Astrocyte (in vitro differentiated cells and primary cell): ENCODE measurements at places on chromosomes 11 and 22. TPM values are rescaled to one million over a fixed set of nuclear protein-coding genes. Genes with fewer than 3 reads are reported as not detected.

The OR52H1 gene
- total RNA-seq: not detected in 2 replicates

DNA sequence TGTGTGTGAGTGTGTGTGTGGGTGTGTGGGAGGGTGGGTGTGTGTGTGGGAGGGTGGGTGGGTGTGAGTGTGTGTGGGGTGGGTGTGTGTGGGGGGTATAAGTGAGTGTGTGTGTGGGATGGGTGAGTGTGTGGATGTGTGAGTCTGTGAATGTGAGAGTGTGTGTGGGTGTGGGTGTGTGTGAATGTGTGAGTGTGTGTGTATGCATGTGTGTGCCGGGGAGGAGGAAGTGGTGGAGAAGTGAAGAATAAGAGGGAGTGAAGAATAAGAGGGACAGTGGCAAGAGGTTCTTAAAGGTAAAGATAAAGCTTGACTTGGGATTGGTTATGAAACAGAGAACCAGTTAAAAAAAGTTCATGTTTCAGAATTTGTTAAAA lies 54.0 kb downstream of the PRR5L start:
- H3K4me3 ChIP-seq: no peak overlapping the region
- peaks cover 8% of the 10 kb centered on the region for H3K4me1 ChIP-seq
- H3K27me3 ChIP-seq: no peaks in the 10 kb centered on the region
- no peak for DNase-seq
- H3K27ac ChIP-seq: no peak overlapping the region

- H3K27ac ChIP-seq: no peak overlapping the region
- no peak for DNase-seq
- H3K27me3 ChIP-seq: no peaks in the 10 kb centered on the region
- peaks cover 10% of the 10 kb centered on the region for H3K4me1 ChIP-seq
Observed at GRCh38 chr22:24049978-24050377, 38.9 kb downstream of the CABIN1 start.

DNA sequence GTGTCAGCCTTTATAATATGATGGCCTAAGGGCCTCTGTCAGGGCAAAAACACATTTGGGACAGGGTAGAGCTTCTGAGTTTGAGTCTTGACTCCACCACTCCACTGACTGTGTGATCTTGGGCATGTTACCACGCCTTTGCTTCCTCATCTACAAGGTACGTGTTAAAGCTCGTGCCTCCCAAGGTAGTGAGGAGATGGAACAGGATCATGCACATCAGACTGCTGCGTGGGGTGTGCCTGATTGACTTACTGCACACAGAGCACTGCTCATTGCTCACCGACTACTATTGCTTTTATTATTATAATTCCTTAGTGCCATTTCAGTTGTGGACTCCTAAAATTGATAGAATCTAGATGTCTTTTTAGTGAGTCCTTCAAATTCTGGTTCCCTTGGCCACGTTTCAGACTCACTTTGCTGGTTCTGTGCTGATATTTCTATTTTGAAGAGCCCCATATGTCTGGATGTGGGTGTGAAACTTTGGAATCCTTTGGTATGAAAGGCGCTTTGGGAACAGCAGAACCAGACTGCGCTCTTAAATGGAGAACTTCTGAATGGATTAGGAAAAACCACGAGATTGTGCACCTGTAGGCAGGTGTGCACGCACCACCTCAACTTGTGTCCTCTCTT lies 44.1 kb upstream of the RAB1B start:
- H3K27ac ChIP-seq: no peak overlapping the region
- no peak for DNase-seq
- no peaks in the 10 kb centered on the region for H3K27me3 ChIP-seq
- no peak overlapping the region for H3K4me3 ChIP-seq
- peaks cover 21% of the 10 kb centered on the region for H3K36me3 ChIP-seq

- no peak for DNase-seq
- peaks cover 13% of the 10 kb centered on the region for H3K27me3 ChIP-seq
- no peaks in the 10 kb centered on the region for H3K4me1 ChIP-seq
- no peak overlapping the region for H3K27ac ChIP-seq
- H3K36me3 ChIP-seq: no peaks in the 10 kb centered on the region
Observed at GRCh38 chr11:119493712-119494111, 70.7 kb upstream of the THY1 start.

GRCh38 chr11:99069856-99070444 lies 49.2 kb downstream of the CNTN5 start:
- no peaks in the 10 kb centered on the region for H3K27me3 ChIP-seq
- no peak for DNase-seq
- peak overlapping the region; percentile 62 for H3K4me3 ChIP-seq
- H3K36me3 ChIP-seq: no peaks in the 10 kb centered on the region
- no peaks in the 10 kb centered on the region for H3K4me1 ChIP-seq
- no peak overlapping the region for H3K27ac ChIP-seq
